Stimulated activated CD4-positive, alpha-beta T cell treated with anti-CD3 and anti-CD28 coated beads, TNF-alpha, amount 100 ng/mL, for 1 hour (primary cell): ENCODE measurements at places on chromosomes 11 and 22.
A peak's percentile ranks its signal among the peaks of the same experiment; 100 is the strongest.

DNA sequence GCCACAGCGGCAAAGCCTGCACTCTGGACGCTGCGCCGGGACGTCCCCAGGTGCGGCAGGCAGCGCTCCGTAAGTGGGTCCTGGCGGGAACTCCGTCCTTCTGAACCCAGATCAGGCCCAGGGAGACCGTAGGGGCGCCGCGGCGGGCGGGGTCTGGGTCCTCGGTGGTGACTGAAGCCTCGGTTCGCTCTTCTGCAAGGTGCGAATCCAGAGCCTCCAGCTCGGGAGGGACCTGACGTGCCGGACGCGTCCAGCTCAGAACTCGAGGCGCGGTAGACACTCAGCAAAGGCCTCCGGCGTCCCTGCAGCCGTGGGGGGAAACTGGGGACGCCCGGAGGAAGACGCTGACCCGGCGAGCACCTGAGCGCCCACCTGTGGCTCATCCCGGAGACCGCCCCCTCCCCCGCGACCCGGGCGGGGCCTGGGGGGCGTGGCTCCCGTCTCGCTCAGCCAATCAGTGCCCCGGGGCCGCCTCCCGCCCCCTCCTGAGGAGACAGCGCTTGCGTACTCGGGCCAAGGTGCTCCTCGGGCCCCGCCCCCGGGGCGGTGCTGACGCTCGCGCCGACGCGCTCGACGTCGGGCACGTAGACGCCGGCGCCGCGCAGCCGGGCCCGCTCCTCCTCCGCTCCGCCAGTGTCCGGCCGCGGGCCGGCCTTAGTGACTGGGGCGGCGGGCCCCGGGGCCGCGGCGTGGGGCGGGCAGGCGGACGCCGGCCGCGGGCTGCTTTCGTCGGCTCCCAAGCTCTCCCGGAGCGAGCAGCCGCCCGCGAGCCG, at the start of gene PPFIA1:
TSS of gene PPFIA1 (plus strand) at position 587 of the 773 bp plus-strand sequence. CDS start 1,483 bp downstream, outside the sequence.
- DNase-seq, result peak; percentile 91

- DNase-seq, result no peak
These were observed 3.3 kb downstream of the IL10RA start for GRCh38 chr11:117989351-117990102.

GRCh38 chr11:126662035-126662790, 306.7 kb downstream of the ST3GAL4 start:
- DNase-seq, result no peak

DNA sequence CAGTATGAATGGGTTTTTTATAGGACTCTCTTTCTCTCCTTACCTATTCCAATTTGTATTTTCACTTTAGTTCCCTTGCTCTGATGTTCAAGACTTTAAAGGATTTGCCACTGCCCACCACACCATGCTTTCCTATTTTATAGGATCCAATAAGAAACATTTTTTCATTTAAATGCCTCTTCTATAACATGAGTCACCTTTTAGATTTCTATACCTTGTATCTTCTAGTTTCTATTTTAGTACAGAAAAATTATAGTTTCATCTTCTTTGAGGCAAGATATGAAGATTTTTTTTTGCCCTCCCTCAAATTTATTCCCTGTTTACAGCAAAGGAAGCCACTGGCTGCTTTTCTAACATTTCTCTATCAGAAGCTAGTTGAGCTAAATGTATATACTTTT, 76.8 kb downstream of the ARFGAP2 start:
- no peak for DNase-seq

DNA sequence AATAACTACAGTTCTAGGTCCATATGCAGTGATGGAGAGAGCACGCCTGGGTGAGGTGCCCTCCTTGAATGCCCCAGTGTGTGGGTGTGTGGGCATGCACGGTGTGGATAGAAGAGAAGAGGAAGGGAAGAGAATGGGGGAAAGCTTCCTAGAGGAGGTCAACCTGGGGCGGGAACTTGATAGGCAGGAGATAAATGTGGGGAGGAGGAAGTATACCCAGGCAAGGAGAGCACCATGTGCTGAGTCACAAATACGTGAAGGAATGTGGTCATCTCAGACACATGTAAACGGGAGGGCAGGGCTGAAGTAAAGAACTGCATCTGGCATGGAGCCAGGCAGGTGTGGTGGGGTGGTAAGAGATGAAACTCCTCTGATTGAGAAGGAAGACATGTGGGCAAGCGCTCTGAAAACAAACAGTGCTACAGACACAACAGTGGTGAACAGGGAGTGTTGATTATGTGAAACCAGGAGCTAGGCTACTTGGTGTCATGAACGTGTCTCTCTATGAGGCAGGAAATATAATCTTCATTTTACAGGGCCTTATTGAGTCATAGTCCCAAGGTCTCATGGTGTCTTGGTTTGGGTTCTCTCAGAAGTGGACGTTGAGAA, 61.5 kb upstream of the EED start:
- DNase-seq, result no peak

DNA sequence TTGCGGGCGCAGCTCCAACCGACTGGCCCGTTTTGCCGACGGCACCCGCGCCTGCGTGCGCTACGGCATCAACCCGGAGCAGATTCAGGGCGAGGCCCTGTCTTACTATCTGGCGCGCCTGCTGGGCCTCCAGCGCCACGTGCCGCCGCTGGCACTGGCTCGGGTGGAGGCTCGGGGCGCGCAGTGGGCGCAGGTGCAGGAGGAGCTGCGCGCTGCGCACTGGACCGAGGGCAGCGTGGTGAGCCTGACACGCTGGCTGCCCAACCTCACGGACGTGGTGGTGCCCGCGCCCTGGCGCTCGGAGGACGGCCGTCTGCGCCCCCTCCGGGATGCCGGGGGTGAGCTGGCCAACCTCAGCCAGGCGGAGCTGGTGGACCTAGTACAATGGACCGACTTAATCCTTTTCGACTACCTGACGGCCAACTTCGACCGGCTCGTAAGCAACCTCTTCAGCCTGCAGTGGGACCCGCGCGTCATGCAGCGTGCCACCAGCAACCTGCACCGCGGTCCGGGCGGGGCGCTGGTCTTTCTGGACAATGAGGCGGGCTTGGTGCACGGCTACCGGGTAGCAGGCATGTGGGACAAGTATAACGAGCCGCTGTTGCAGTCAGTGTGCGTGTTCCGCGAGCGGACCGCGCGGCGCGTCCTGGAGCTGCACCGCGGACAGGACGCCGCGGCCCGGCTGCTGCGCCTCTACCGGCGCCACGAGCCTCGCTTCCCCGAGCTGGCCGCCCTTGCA, 1.0 kb downstream of the FJX1 start:
- DNase-seq, result peak; percentile 13

DNA sequence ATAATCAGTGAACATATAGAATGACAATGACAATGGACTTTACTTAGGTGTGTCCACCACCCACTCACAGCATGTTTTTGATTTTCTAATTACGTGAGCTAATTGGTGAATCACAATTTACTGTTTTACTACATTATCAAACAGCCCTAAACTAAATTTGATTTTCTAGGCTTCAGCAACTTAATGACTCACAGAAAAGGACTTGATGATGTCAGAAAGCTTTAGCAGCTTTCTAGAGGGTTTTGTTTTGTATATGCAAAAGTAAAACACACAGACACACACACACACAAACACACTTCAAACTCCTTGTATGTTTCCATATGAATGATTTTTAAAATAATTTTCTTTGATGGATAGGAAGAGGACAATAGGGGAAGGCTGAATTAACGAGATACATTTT, 878.6 kb upstream of the CCDC90B start:
- no peak for DNase-seq
